Caco-2 (cell line): ENCODE measurements at places on chromosomes 1 and 21.

GRCh38 chr1:203536575-203536974 lies 42.6 kb downstream of the OPTC start:
- DNase-seq, result no peak
- peaks cover 34% of the 10 kb centered on the region for H3K4me1 ChIP-seq
- H3K36me3 ChIP-seq, result no peaks in the 10 kb centered on the region
- H3K4me3 ChIP-seq, result no peak overlapping the region

GRCh38 chr21:37452227-37452626 lies 85.7 kb downstream of the DYRK1A start:
- peaks cover 44% of the 10 kb centered on the region for H3K4me1 ChIP-seq
- H3K27me3 ChIP-seq, result no peaks in the 10 kb centered on the region
- no peak for DNase-seq
- H3K36me3 ChIP-seq, result no peaks in the 10 kb centered on the region; the same call in none of the 2 replicates
- H3K4me3 ChIP-seq, result no peak overlapping the region
- no peak overlapping the region for H3K27ac ChIP-seq

DNA sequence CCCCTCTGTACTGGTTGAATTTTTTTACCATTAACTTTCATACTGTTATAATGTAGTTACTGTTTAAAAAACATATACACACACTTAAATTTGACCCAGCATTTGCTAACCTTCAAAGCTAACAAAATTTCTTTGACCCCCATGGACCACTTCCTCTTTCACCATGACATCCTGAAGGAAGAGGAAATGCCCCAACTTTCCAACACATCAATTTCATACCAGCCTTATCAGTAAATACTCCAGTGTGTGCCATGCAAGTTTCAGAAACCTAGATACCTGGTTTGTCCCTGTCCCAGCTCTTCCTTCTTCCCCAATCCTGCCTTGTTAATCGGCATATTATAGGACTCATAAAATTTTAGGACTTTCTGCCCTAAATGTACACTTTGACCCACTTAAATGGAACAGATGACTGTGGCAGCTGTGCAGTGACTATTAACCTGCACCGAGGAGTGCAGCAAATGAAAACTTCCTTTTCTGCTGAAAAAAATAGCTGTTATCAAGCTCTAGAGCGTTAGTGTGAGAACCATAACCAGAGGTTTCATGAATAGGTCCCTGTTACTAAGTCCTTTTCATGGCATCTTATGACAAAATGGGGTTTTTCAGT lies 54.1 kb downstream of the DTL start:
- H3K36me3 ChIP-seq, result 0 out of 2 replicates have a peak, but pooled peaks cover 1% of the 10 kb centered on the region
- H3K27ac ChIP-seq, result no peak overlapping the region
- no peak overlapping the region for H3K4me3 ChIP-seq
- no peak for DNase-seq
- H3K4me1 ChIP-seq, result no peaks in the 10 kb centered on the region
- H3K27me3 ChIP-seq, result no peaks in the 10 kb centered on the region

- H3K4me3 ChIP-seq, result no peak overlapping the region
- H3K27ac ChIP-seq, result peak overlapping the region; percentile 84
- H3K27me3 ChIP-seq, result no peaks in the 10 kb centered on the region
- H3K36me3 ChIP-seq, result no peaks in the 10 kb centered on the region
- H3K4me1 ChIP-seq, result peaks cover 56% of the 10 kb centered on the region
Measured at GRCh38 chr1:94602316-94602715, 60.8 kb upstream of the F3 start.

DNA sequence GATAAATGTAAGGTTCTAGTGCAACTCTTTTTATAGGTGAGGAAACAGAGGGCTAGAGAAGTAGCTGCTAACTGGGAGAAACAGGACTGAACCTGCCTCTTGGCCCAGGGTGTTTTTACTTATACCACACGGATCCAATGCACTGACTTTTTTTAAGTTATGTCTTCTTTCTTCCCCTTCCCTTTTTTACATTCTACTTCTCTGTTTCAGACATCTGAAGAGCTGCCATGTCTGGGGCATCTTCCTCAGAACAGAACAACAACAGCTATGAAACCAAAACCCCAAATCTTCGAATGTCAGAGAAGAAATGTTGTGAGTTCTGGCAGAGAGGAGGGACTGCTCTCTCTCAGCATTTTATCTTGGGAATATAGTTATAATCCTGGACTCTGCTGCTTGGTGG lies 1.4 kb downstream of the PFKFB2 start:
- no peak overlapping the region for H3K27ac ChIP-seq
- peaks cover 4% of the 10 kb centered on the region for H3K4me1 ChIP-seq
- no peak for DNase-seq
- H3K4me3 ChIP-seq, result no peak overlapping the region

DNA sequence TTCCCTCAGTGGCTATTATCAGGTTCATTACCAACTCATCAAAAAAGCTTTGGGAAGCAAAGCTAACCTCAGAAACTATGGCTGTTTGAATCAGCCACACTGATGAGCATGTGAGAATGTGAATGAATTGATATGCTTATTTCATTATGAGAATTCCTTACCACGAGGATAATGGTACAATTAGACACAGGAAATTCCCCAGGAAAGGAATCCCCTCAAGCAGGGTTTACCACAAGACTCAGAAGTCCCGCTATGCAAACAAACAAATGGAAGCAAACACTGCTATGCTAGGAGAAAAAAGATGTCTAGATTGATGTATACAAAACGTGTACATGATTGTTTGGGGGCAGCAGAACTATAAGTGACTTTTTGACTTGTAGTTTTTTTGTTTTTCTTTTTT lies 205.0 kb downstream of the HMCN1 start:
- H3K4me1 ChIP-seq, result no peaks in the 10 kb centered on the region
- H3K27me3 ChIP-seq, result no peaks in the 10 kb centered on the region
- no peak overlapping the region for H3K4me3 ChIP-seq
- no peak overlapping the region for H3K27ac ChIP-seq
- no peaks in the 10 kb centered on the region for H3K36me3 ChIP-seq
- DNase-seq, result no peak

- H3K4me1 ChIP-seq, result no peaks in the 10 kb centered on the region
- H3K27me3 ChIP-seq, result no peaks in the 10 kb centered on the region
- no peak for DNase-seq
Measured at GRCh38 chr1:110749960-110750359, 75.2 kb upstream of the KCNA3 start.

- no peak overlapping the region for H3K27ac ChIP-seq
- no peaks in the 10 kb centered on the region for H3K4me1 ChIP-seq
- DNase-seq, result no peak
- H3K27me3 ChIP-seq, result no peaks in the 10 kb centered on the region
- H3K4me3 ChIP-seq, result no peak overlapping the region
Measured at GRCh38 chr1:99252630-99253029, 11.7 kb upstream of the PLPPR4 start.

DNA sequence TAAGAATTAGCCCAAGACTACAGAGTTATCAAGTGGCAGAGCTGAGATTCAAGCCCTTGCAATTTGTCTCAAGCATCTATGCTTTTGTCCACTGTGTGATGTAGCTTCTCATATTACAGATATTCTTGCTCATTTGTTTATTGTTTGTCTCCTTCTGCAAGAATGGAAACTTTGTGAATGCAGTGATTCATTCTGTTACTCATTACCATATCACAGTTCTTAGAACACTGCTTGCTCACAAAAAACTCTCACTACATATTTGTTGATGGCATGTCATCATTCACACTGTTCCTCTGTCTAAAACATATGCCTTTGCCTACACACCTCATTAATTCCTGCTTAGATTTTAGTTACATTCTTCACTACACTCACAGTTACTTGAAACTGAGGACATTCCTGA lies 1198.9 kb downstream of the PLA2G4A start:
- no peaks in the 10 kb centered on the region for H3K4me1 ChIP-seq
- no peak overlapping the region for H3K27ac ChIP-seq
- no peaks in the 10 kb centered on the region for H3K36me3 ChIP-seq

DNA sequence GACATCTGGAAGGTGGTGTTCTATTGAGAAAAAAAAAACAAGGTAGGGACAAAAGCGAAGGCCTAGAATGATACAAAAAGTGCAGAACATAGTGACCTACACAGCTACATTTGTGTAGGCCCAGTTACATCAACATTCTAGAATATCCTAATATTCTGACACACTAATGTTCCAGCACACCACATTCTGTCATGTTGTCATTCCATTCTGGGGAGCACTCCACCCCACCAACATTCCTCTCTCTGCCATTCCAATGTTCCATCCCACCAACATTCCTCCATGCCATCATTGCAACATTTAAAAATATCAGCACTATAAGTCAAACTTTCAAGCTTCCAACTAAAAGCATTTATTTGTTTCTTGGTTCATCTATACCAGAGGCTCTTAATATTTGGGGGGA lies 28.5 kb downstream of the COA7 start:
- H3K36me3 ChIP-seq, result no peaks in the 10 kb centered on the region
- H3K4me3 ChIP-seq, result no peak overlapping the region
